ENCODE measurements at places on chromosomes 4 and X.

DNA sequence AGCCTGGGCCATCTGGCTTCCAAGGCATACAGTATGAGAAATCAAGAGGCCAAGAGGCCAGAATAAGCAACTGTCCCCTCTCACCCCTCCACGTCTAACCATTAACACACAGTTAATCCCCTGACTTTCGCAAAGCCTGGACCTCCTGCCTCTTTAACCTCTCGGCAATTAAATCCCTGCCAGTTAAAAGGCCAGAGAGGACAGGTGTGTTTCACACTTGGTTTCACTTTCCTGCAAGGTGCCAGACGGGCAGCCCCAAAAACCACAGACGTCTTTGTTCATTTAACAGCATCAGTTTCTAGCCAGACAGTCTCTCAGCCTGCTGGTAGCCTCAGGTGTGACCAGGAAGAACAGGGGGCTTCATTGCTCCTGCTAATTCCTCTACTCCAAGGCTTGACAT is 91.1 kb upstream of the KIT start:
- DNase-seq = no peak

- no peak for DNase-seq
Observed at GRCh38 chr4:26029568-26030131, 115.6 kb downstream of the SMIM20 start.

- DNase-seq = no peak
Observed at GRCh38 chrX:63809173-63809572, 24.2 kb upstream of the ARHGEF9 start.

DNA sequence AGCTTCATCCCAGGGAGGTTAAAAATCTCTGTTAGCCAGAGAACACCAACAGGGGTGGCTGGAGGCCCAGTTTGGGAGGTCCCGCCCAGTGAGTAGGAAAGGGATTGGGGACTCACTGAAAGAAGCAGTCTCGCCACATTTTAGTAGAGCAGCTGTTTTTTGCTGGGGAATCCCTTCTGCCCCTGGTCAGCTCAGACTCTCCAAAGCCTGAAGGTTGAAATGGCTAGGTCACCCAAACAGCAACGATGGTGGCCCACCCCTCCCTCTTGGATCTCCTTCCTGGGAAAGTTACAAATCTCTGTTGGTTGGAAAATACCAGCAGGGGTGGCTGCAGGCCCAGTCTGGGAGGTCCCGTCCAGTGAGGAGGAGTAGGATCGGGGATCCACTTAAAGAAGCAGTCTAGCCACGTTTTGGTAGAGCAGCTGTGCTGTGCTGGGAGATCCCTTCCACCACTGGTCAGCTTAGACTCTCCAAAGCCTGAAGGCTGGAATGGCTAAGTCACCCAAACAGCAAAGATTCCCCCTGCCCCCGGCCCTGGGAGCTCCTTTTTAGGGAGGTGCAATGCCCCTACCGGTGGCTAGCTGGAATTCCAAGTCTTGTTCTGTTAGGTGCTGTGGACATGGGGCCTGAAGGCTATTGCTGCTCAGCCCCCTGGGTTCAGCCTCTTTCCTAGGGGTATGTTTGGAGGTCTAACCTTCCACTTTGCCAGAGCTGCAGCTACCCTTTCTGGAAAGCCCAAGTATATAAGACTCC is 40.0 kb upstream of the TEX13A start:
- no peak for DNase-seq

- no peak for DNase-seq
Observed at GRCh38 chr4:36399762-36400353, 118.4 kb downstream of the DTHD1 start.

- DNase-seq = no peak
Observed at GRCh38 chr4:175873707-175874106, 61.6 kb upstream of the GPM6A start.

DNA sequence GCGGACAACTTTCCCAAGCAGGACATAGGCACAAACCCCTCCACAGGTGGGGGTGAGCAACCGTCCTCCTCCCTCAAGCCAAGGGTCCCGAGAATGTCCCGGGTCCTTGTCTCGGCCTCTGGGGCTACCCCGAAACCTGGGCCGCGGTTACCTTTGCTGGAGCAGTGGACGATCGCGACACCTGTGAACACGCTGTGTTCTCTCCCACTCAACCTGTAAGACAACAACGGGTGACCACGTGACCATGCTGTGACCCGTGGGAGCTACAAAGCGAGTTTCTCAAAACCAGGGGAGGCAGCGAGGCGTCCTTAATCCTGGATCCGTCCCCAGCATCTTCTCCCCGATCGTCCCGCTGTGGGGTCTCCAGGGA is 17.9 kb downstream of the ASMTL start:
- DNase-seq = no peak

- no peak for DNase-seq
Observed at GRCh38 chrX:124433186-124433585, 86.8 kb downstream of the SH2D1A start.

GRCh38 chr4:180615746-180616145 is 1627.5 kb upstream of the TENM3 start:
- no peak for DNase-seq

GRCh38 chr4:150259861-150260567 is 181.8 kb downstream of the DCLK2 start:
- no peak for DNase-seq

DNA sequence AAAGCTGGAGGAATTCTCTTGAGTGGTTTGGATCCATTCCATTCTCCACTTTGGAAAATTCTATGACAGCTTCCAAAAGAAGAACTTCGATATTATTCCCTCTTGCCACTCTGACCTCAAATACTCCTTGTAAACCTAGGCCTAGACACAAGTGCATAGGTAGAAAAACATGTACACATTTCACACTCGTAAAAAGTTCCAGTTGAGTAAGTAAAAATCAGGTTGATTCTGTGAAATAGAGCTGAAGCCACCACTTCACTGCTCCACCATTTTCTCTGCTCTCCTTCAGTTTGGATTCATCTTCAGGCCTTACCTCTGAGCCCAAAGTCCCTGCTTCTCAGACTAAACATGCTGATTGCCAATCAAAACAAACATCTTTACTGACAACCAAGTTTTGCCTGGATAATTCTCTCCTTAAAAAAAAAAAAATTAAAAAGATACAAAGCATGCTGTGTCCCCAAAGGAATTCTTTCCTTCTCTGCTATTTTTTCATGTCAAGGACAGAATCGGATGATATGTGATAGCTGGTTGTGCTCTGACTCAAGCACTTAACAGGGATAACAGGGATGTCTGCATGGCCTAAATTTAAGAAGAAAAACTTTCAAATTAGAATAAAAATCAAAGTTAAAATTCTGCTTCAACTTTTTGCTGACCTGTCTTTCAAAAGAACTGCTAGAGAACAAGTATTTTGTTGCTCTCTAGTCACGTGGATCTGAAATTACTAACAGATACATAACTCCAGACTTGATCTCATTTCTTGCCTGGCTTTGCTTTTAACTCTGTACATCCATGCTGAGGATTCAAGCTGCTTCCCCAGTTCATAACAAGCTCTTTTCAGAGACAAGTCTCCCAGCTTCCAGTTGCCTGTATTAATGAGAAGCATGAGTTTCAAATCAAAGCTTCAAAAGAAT is 420.9 kb upstream of the INTU start:
- peak; percentile 24 for DNase-seq

DNA sequence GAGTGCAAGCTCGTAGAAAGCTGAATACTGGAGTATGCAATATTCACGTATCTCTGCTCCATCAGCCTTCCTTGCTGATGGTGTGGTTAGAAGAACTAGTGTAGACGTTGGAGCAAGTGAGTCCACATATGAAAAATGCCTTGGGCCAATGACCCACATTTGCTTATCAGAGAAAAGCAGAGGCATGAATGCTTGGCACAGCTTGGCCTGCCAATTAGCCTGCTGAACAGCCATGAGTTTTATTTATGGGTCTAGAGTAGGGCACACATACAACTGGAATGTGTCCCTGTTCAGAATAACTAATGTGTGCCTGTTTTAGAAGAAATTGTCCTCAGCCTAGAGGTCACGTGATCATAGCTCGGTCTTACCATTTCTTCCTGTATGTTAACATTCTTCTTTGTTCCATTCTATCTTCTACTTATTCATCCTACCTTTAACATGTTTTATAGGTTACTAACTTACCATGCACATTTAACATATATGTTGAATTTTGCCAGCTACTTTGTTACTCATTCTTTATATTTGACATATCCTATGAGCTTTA is 432.7 kb upstream of the AADAT start:
- no peak for DNase-seq

DNA sequence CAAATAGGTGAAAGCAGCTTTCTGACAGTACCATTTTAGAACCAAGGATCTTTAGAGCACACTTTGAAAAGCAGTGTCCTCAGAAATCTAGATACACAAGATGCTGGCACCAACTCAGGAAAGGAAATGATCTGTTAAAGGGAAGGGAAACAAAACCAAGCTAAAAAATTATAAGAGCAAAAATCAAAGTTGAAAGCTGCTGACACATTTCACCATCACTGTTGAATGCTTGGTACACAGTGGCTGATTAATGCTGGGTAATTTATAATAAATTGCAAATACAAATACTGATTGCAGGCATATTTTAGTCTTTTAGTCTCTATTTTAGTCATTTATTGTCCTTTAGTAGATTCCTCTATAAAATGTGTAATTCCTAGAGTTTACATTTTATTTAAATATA is 1540.1 kb upstream of the PCDH10 start:
- no peak for DNase-seq

Data from fibroblast of skin of right quadriceps (primary cell).